ENCODE measurements at places on chromosomes 7 and 10. TPM values are rescaled to one million over a fixed set of nuclear protein-coding genes. Genes with fewer than 3 reads are reported as not detected.

CDC14C gene
- not detected for total RNA-seq

OR2A12 gene
- not detected for total RNA-seq

PDK4 gene
- total RNA-seq: not detected

LRRD1 gene
- 0.15 TPM for total RNA-seq

GHRHR gene
- not detected for total RNA-seq

ANKRD1 gene
- total RNA-seq: not detected

BEND7 gene
- total RNA-seq: 3.1 TPM

NOLC1 gene
- 59.5 TPM for total RNA-seq

AKR1E2 gene
- total RNA-seq: 8.7 TPM

MOGAT3 gene
- not detected for total RNA-seq

ITIH5 gene
- 0.29 TPM for total RNA-seq

UBN2 gene
- total RNA-seq: 34.9 TPM

HOXA9 gene
- total RNA-seq: not detected

NPM3 gene
- total RNA-seq: 18.1 TPM

MXI1 gene
- 48.1 TPM for total RNA-seq

LDB3 gene
- 92.0 TPM for total RNA-seq

EPDR1 gene
- 10.3 TPM for total RNA-seq

TDRD1 gene
- not detected for total RNA-seq

PIK3AP1 gene
- total RNA-seq: 0.49 TPM

EBLN1 gene
- total RNA-seq: not detected

IQUB gene
- 0.98 TPM for total RNA-seq

FXYD4 gene
- total RNA-seq: not detected

FAM221A gene
- total RNA-seq: 23.2 TPM

NCAPG2 gene
- total RNA-seq: 27.2 TPM

WASHC2A gene
- total RNA-seq: 58.5 TPM
